ENCODE measurements at places on chromosomes 3 and 15.

DNA sequence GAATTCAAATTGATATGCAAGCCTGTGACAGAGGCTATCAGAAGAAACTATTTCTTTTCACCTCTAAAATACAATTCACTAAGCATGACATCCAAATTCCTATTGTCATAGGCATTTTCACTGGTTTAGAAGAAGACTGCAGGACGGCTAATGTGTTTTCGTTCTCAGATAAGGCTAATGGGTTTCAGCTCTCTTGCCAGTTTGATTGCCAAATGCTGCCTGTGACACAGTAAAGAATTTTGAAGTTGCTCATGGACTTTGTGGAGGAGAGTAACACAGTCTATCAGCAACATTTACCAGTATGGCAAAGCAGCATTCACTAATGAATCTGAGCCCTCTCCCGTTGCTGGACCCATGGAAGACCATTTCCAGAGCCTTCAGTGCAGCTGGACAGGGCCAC is 948.1 kb downstream of the FHIT start:
- no peak for DNase-seq

- DNase-seq, result no peak
These were observed 89.0 kb downstream of the CHRNA7 start for GRCh38 chr15:32119286-32119685.

DNA sequence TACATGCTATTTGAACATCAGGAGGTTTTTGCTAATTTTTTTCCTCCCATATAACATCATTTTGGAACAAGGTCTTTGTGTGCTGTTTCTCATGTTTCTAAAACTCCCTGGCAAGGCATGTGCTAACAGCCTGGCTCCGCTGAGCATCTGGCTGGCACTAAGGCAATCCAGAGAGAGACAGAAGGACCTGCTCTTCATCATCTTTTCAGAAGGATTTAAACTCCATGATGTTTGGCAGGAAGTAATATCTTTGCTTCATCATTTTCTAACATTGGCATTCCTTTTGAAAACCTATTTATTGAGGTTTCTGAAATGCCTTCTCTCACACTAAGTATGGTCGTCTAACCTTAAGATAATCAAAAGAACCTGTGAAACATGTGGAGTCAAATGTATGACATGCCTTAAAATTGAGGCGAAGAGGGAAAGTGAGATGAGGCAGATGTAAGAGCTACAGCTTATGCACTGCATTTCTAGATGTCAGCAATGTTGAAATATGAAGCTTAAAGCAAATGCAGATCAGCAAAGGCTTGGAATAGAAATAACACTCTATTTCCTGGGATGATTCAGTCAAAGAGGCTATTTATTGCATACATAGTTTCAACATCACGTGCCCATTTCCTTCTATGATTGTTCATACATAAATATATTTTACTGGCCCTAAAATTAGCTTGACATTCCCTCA is 592.0 kb downstream of the ZNF385D start:
- no peak for DNase-seq

DNA sequence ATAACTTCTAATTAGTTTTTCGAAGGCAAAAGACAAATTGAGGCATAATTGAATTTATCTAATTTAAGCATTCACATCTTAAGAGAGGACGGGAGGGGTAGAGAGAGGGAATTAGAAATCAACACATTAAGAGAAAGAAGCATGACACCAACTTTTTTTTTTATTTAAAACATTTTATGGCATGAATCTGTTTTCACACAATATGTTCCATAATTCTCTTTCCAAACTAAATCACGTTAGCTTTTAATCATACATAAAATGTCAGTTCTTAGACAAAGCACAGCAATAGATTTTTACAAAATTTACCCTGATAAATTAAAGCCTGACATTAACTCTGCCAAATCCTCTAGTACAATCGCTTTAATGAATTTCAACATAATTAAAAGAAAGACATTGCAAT is 600.8 kb upstream of the ROBO1 start:
- no peak for DNase-seq

GRCh38 chr15:44788748-44789147 is 52.4 kb downstream of the TRIM69 start:
- peak; percentile 63 for DNase-seq

- no peak for DNase-seq
These were observed 311.6 kb upstream of the CNTN4 start for GRCh38 chr3:1787094-1787493.

- no peak for DNase-seq
These were observed 451.7 kb downstream of the PYDC2 start for GRCh38 chr3:191912616-191913204.

GRCh38 chr3:41060106-41060505 is 139.2 kb upstream of the CTNNB1 start:
- DNase-seq, result no peak

DNA sequence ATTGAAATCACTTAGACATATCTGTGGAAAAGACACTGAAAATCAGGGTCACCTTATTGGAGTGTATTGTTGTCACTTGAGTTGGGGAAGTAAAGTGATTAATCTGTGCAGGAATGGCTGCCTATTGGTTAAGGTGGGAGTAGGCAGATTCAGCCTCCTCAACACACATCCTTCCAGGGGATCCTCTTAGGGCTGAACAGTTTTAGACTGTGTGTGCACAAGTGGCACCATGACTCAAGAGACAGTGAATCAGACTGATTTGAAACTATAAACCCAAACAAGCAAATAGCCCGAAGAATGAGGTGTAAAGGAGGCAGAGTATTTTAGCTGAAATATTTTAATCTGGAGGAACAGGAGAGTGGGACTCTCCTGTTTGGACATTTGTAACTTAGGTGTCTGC is 4.9 kb downstream of the ABHD17C start:
- DNase-seq, result no peak

GRCh38 chr3:116569611-116570010 is 124.3 kb upstream of the LSAMP start:
- DNase-seq, result no peak

- DNase-seq, result no peak
These were observed 37.3 kb downstream of the TLE3 start for GRCh38 chr15:70060214-70060992.

DNA sequence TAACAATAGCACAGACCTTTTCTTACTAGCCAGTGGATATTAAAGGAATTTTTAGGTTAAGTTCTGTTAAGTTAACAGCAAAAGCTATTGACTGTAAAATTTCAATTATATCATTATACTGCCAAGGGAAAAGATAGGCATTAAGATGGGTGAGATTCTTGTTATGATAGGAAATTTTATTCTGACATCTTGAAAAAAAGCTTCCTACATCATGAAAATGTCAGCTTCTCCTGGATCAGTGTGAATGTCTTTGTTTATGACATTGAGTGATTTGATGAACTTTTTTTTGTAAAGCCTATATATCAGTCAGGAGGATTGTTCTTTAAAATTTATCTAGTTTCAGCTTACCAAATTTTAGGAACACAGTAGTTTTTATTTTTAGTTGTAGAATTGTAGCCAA is 47.4 kb upstream of the SLITRK3 start:
- no peak for DNase-seq

- no peak for DNase-seq
These were observed 109.9 kb downstream of the NSUN3 start for GRCh38 chr3:94172695-94173310.

DNA sequence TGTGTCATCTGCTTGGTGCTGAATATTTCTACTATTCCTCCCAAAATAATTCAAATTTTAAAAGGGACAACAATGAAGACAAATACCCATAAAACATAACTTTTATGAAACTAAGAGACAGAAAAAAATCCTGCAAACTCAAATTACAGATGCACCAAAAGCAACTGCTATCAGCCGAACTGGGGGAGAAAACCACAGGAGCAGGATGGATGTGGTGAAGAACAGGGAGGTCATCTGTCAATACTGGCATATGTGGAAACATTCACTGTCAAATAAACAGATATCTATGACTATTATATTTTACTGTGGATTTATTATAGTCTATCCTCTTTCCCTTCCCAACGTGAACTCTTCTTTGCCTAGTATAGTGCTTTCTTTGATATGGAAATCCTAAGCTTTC is 53.3 kb upstream of the CPOX start:
- DNase-seq, result no peak

DNA sequence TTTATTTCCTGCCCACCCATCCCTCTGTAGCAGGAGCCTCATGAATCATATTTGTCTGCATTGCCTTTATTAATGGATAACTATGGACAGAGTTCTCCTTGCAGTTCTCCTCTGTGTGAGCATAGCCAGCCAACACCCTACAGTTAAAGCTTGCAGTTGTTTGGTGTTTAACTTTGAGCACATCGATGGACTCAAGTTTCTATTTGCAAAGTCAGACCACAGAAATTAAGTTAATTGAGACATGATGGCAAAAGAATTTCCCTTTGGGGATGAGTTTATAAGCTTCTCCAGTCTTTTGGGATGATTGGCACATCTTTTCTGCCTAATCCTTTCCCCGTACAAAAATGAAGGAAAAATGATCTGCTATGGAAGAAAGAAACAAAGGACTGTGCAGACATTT is 398.9 kb upstream of the THBS1 start:
- DNase-seq, result no peak

DNA sequence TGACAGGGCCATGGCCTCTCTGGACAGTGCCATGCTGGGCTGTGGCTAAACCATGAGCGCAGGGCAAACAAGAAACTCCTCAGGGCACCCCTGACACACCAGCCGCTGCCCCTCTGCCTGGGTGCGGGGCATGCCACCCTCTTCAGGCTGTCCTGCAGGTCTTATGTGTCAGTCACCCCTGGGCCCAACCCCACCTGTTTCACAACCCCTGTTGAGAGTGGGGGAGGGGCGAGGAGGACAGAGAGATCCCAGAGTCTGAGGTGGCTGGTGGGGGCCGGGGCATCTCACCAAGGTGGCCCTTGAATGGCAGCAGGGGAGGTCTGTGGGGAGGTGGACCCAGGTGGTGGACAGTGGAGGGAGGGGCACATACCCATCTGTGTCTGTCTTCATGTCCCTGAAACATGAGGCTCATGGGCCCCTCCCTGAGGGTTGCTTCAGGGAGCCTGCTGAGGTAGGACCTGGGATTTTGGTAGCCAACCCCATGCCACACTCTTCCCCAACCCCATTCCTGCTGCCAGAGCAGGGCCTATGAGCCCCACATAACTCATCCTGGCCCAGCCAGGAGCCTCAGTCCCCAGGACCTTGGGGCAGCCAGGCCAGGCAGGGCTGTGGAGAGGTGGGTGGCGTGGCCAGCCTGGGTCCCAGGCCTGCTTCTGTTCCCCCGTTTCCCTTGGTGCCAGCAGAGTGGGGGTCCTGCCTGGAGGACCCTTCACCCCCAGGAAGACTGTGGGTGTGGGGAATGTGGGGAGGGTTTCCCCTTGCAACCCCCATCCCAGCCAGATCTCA is 1.7 kb upstream of the STAB1 start:
- DNase-seq, result no peak

DNA sequence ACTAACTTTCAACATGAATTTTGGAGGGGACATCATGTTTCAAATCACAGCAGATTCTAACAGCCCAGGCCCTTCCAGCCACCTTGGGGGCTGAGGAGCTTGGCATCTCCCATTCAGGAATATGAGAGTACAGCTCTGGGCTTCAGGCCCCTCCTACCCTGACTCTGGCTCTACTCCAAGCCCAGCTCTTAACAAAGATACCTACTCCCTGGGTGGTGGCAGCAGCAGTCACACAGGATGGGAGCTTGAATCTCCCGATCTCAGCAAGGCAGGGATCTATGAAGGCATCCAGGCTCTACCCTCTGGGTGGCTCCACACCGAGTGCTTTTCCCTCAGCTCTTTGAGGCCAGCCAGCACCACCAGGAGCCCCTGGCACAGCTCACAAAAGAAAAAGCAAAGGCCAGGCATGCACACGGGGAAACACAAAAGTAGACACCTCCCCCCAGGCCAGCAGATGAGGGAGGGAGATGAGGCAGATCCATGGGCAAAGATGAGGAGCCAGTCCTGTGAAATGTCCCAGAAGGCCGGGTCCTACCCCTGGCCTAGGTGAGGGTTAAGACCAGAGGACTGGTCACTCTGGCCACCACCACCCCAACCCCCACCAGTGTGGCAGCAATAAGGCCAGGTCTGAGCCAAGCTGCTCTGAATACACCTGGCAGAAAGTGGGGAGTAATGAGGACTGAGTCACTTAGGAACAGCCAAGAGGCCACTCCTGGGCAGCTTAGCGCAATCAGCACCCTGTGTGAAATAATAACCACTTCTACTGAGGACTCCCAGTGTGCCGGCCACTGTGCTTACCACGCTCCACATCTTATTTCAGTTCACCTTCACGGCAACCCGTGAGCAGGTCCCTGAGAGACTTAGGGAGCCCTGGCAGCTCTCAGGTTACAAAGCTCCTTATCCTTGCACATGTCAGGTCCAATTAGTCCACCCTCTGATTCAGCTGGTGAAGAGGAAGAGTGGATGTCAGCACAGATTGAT is 24.3 kb downstream of the PLA2G4F start:
- no peak for DNase-seq

DNA sequence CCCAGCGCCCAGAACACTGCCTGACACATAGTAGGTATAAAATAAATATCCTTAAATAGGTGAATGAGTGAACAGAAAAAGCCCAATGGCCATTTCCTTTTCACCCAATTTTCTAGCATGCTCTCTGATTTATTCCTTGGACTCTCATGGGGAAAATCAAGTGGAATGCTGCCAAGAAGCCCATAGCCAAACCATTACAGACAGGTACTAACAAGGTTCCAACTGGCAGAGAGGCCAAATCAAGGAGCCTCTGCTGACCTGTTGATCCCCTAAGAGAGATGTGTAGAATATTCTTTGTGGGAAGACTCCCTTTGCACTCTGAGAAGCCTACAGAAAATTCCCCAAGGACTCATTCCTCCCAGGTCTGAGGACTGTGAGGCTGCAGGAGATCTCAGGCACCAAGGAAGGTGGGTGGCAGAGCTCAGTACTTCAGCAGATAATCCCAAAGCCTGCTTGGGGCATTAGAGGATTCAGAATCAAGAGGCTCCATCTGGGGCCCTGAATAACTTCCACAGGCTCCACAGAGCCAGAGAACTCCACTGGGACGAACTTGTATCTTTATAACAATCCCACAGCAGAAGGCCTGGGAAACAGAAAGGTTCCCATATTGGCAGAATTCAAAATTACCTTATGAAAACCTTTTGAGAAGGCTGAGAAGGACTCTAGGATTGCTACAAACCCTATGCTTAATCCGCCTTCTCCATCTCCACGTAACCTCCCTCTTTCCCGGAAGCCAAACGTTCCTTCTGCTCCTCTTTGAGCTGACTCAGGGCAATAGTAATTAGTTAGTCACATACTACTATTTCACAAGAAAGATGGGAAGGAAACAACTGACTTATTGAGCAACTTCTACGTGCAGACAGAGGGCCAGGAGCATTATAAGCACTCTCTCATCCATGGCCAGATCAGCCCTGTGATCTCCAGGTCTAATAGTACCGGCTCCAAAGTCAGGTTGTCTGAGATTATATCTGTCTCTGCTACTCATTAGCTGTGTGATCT is 34.5 kb downstream of the PRICKLE2 start:
- no peak for DNase-seq

- DNase-seq, result no peak
These were observed 7.3 kb downstream of the NGLY1 start for GRCh38 chr3:25775936-25776335.

- no peak for DNase-seq
These were observed 249.3 kb downstream of the BBX start for GRCh38 chr3:107772016-107772415.

- no peak for DNase-seq
These were observed 55.7 kb upstream of the PSMD6 start for GRCh38 chr3:64078966-64079365.

GRCh38 chr3:144763878-144764454 is 792.3 kb downstream of the DIPK2A start:
- no peak for DNase-seq

Measured in stimulated activated CD4-positive, alpha-beta T cell treated with anti-CD3 and anti-CD28 coated beads, Interleukin-15, amount 100 ng/mL, for 24 hours (primary cell).